ENCODE measurements at places on chromosomes 16 and 17. TPM values are rescaled to one million over a fixed set of nuclear protein-coding genes. Genes with fewer than 3 reads are reported as not detected.

Gene CMTM1
- 21.4 TPM for total RNA-seq

Gene C1QTNF8
- total RNA-seq, result not detected

Gene PPL
- 0.09 TPM for total RNA-seq

Gene DHRS7C
- not detected for total RNA-seq

Gene DNAAF8
- total RNA-seq, result not detected

Gene XPO6
- 267 TPM for total RNA-seq

Gene ABCA5
- 12.8 TPM for total RNA-seq

Gene KRTAP3-2
- not detected for total RNA-seq

Gene TOX3
- not detected for total RNA-seq

Gene CCDC154
- total RNA-seq, result 2.9 TPM

Gene MCRIP1
- total RNA-seq, result 50.1 TPM

Gene TBC1D3B
- total RNA-seq, result 9.9 TPM

Gene DNAI2
- total RNA-seq, result 1.3 TPM

Gene CEP131
- total RNA-seq, result 20.6 TPM

Gene CCL22
- 10.0 TPM for total RNA-seq

Gene GLOD4
- total RNA-seq, result 56.3 TPM

Gene KIF19
- total RNA-seq, result 0.42 TPM

Gene PRPSAP2
- 37.3 TPM for total RNA-seq

Gene DYNLRB2
- total RNA-seq, result 0.76 TPM

Gene CA10
- 0.09 TPM for total RNA-seq

Gene ABCC12
- not detected for total RNA-seq

Gene DNAH17
- not detected for total RNA-seq

Gene SLC5A10
- total RNA-seq, result not detected

Gene CLEC18A
- total RNA-seq, result 0.61 TPM

Gene ZC3H18
- 93.9 TPM for total RNA-seq

Gene NPW
- 6.3 TPM for total RNA-seq

Gene TBX6
- total RNA-seq, result 2.0 TPM

Gene ARSG
- 24.6 TPM for total RNA-seq

Gene METRNL
- total RNA-seq, result 49.9 TPM

Gene HSF5
- total RNA-seq, result 0.41 TPM

Gene KRT33A
- total RNA-seq, result not detected

Gene MYH2
- total RNA-seq, result not detected

Gene FBXW10B
- not detected for total RNA-seq

Gene INO80E
- 102 TPM for total RNA-seq

Gene TEKT1
- not detected for total RNA-seq

Gene CES4A
- 8.1 TPM for total RNA-seq

Gene RNF227
- total RNA-seq, result 2.8 TPM

Gene FSCN2
- total RNA-seq, result 0.56 TPM

Gene TMEM170A
- 33.7 TPM for total RNA-seq

Gene TBC1D16
- total RNA-seq, result 2.8 TPM

Gene BFAR
- 59.2 TPM for total RNA-seq

Gene MT4
- not detected for total RNA-seq

Gene DNAH3
- 0.03 TPM for total RNA-seq

Gene TMEM238L
- total RNA-seq, result not detected

Gene JPH3
- not detected for total RNA-seq

Gene TOM1L1
- 0.66 TPM for total RNA-seq

Gene TMEM114
- total RNA-seq, result not detected

Gene TLK2
- total RNA-seq, result 43.9 TPM
